ENCODE measurements at places on chromosomes 13 and 19.
A peak's percentile ranks its signal among the peaks of the same experiment; 100 is the strongest.

GRCh38 chr19:42402376-42403116, 12.4 kb upstream of the CNFN start:
- no peak for DNase-seq

- no peak for DNase-seq
These were observed 542.6 kb upstream of the SPRY2 start for GRCh38 chr13:80883545-80883944.

- no peak for DNase-seq
These were observed 109.2 kb upstream of the SLC7A1 start for GRCh38 chr13:29704648-29705047.

DNA sequence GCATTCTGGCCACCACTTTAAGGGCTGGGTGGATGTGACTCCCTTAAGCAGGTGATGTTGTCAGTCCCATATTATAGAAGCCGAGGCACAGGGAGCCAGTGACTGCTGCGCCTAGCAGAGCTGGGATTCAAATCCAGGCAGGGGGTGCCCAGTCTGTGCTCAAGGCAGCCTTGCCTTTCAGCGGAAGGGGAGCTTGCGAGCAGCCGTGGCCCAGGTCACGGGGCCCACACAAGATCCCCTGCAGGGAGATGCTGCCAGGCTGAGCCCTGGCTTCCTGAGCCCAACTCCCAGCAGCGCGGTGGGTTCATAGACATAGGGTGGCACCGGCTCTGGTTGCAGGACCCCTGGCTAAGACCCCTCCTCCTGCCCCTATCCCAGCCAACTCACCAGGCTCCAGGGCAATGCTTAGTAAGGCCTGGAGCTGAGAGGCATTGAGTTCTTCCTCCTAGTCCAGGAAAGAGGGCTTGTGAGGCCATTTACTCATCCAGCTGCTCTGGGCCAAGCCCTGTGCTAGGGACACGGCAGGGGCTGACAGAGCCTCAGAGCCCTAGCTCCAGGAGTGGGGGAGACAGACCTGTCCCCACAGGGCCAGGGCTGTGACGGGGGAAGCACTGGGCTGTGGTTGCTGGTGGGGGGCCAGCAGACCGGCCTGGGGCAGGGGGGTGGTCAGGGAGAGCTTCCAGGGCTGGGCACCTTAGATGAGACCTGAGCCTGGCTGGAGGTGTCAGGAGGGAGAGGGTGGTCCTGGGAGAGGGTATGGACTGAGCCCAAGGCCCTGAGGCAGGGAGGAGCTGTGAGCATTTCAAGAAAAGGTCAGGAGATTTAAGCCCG, 9.6 kb downstream of the CAPN12 start:
- DNase-seq = peak; percentile 33

DNA sequence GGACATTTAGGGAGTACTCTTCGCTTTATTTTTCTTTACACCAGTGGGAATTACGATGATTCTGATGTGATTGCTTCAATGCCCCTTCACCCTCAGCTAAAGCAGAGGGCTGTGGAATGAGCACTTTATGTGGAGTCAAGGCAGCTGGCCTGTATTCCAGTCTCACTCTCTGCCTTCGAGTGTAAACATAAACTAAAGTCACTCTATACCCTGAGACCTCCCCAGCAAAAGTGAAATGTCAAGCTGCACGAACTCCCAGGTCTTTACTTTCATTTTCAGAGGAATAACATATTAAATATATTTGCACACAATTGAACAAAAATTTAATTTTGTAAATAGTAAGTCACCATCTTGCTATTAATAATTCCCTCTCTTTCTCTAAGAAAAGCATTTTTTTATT, 557.1 kb downstream of the DACH1 start:
- no peak for DNase-seq

DNA sequence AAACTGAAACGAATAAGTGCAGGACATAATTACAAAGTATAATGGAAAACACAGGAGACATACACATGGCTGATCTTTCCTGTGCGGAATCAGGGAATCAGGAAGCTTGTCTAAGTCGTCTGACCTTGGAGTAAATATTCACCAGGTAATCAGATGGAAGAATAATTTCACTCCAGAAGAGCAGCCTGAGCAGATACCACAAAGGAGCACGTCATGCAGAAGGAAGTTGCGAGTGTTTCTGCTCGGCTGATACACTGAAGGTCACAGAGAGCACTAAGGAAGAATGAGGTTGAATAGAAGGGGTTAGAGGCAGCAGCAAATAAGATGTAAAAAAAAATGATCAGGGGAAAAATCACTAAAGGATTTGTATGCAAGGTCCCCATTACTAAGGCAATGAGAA, 122.3 kb upstream of the GPC6 start:
- DNase-seq = no peak

GRCh38 chr19:34261334-34262109, 7.2 kb downstream of the GARRE1 start:
- DNase-seq = no peak

DNA sequence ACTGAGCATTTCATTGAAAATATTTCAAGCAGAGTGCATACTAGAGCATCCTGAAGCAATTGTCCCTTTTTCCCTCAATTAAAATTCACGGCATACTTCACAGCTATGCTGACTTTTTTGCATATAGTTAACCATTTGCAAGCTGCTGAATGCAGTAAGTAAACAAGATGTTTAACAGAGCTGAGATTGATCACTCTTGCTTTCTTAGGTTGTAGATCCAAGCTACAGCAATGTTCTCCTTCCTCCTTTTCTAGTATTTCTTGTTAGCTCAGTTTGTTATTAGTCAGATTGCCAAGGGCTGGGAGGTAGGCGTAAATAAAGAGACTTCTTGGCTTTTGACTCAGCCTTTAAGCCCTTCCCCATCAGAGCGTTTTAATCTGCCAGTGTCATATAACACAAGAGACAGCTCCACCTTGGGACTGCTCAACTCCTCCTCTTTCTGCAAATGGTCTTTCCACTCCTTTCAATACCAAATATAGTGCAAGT, at the start of gene SLITRK6:
TSS of gene SLITRK6 (minus strand) at position 323 of the 486 bp plus-strand sequence. CDS start 2,911 bp downstream, outside the sequence.
- DNase-seq = no peak

GRCh38 chr19:35015270-35015953, 14.9 kb upstream of the SCN1B start:
- DNase-seq = no peak

GRCh38 chr13:21228738-21229137, 52.3 kb downstream of the MRPL57 start:
- DNase-seq = no peak

DNA sequence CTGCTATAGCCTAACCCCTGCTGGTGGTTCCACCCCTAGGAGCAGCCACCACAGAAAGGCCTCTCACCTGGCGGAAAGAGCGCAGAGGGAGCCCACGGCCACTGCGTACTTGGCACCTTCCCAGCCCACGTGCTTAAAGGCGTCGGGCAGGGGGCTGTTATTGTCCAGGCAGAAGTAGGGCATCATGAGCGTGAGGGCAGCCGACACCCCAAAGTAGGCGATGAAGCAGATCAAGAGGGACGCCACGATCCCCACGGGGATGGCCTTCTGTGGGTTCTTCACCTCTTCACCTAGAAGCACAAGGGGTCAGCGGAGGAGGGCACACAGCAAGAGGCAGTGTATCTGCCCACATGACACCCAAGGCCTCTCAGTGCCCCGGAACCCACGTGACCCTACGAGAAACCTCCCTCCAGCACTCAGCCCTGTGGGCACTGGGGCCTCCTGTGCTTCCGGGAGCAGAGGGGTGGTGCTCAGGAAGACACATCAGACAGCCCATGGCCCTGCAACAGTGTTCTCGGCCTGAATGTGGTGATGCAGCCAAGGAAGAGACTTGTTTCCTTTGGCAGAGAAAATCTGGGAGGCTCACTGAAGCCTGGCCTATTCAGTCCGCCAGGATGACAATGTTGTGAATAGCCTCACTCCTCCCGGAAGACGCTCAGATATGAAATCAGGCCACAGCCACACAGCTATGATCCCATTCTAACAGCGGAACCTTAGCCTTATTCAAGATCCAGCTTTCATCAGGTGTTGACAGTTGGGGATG, 72.1 kb downstream of the SLC7A1 start:
- no peak for DNase-seq

DNA sequence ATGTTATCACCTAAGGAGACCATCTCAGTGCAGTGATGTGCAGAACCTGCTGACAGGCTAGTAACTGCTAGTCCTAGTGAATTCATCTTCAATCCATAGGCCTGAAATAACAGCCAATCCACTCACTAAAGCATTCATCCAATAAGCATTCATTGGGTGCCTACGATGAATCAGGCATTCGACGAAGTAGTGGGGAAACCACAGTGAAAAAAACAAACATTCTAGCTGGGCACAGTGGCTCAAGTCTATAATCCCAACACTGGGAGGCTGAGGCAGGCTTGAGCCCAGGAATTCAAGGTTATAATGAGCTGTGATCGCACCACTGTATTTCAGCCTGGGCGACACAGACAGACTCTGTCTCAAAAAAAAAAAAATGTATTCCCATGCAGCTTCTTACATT, 135.6 kb downstream of the RNF17 start:
- no peak for DNase-seq

DNA sequence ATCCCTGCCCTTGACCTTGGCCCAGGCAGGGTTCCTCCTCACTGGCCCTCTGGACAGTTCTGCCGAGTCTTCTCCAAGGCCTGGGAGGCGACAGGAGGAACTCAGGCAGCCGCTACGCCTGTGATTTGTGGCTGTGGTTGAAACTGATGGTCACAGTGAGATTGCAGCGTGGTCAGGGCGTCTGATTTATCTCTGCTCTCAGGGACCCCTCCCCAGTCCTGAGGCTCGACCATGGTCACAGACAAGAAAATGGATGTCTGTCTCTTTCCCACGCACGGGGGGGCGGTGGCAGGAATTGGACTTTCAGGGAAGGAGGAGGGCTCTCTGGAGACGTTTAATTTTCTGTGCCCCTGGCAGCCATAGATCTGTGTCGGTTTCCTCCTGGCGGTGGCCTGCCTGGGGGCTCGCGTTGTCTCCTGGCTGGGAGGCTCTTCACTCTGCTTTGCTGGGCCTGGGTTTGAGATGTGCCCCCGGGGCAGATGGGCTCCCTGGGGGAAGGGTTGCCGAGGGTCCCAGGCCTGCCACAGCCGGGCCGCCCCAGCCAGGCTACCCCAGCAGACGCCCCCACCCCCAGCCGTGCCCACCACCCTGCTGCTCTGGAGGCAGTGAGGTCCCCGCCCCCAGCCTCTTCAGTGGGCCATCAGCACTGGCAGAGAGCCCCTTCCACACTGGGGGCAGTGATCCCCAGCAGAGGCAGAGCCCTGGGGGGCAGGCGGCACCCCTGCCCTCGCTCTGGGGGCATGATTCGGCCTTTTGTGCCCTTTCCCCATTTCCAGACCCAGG, 167.4 kb downstream of the KDM4B start:
- no peak for DNase-seq

- no peak for DNase-seq
These were observed 1467.8 kb downstream of the UQCRFS1 start for GRCh38 chr19:27744926-27745768.

GRCh38 chr13:31385540-31385939, 185.8 kb downstream of the B3GLCT start:
- DNase-seq = no peak

DNA sequence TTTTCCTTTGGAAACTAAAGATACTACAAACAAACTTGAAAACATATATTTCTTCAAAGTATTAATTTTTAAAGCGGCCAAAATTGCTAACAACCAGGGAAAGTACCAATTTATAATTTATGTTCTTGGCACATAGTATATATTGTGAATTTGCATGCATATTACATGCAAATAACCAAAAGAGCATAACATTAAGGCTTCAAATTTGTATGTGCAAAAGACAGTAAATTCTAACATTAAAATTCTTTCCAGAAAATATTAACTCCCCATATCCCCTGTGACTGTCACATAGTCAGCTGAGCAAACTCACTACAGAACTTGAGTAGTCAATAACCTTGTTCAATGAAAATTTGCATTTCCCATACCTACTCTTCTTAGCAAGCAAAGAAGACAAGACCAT, 133.4 kb downstream of the ENOX1 start:
- DNase-seq = no peak

GRCh38 chr13:26561651-26562511, 4.4 kb downstream of the WASF3 start:
- no peak for DNase-seq

DNA sequence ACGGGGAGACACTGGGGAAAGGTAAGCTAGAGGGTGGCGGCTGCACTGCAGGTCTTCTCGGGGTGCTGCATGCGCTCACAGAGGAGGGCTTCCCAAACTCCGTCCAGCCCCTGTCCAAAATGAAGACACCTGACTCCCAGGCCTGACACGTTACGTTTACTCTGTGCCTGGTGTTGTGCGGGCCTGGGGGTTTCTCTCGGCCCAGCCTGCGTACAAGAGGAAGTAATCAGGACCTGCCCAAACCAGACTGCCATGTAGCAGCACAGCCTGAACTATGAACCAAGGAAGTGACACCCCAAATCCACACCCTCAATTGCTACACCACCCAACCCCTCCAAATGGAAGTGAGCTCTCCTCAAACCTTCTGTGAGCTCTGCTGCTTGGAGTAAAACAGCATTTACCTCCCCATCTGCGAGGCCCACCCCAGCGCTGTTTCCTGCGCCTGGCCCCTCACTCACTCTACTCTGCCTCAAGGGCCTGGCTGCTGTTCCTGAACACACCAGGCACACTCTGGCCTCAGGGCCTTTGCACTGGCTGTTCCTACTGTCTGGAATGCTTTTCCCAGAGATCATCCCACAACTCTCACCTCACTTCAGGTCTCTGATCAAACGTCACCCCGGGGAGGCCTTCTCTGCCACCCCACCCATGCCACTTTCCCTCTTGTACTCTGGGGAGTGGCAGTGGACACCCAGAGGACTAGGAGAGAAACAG, 3.0 kb downstream of the HSPBP1 start:
- DNase-seq = no peak

DNA sequence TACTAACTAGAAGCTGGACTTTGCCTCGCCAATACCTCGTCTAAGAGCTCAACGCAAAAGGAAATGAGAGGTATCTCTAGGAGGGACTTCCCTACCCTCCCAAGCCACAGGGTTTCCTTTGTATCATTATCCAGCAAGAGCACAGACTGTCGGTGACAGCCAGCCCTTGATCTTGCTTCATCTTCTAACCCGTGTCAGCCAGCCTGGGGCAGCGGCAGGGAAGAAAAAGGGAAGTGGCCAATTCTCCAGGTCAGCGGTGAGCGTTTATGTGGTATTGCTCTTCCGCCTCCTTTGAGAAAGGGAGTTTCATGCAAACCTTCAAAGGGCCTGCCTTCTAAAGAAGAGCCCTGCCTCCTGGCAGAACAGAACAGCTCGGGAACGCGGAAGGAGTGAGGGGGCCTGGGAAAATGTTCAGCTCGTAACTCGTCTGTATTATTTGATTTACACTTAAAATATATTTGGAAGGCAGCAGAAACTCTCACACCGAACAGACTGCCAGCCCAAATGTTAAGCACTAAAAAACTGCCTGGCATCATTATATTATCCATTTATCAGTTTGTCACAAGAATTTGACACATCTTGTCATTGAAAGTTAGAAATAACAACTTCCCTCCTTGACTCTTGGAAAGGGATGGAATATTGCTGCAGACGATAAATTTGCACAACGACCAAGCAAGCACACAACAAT, 41.8 kb downstream of the EFNB2 start:
- no peak for DNase-seq

- DNase-seq = no peak
These were observed 6.5 kb downstream of the ZNF536 start for GRCh38 chr19:30378701-30379100.
